CD4-positive, alpha-beta T cell treated with Interleukin-6 at 100 ng/mL for 8 hours (primary cell): ENCODE measurements at places on chromosomes 3 and 15.

DNA sequence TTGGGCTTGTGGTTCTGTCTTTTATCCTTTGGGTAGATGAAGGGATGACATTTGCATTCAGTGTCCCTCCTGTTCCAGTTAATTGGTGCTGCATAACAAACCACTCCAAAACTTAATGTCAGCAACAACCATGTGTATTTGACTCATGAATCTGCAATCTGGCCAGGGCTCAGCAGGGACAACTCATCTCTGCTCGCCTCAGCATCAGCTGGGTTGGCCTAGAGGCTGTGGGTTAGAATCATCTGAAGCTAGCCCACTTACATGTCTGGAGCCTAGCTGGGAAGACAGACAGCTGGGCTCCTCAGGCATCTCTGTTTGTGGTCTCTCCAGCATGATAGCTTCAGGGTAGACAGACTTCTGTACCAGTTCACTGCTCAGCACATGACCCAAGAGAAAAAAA lies 92.0 kb downstream of the TMEM108 start:
- no peak for DNase-seq

GRCh38 chr15:28084547-28084946 lies 14.6 kb downstream of the OCA2 start:
- DNase-seq = no peak

DNA sequence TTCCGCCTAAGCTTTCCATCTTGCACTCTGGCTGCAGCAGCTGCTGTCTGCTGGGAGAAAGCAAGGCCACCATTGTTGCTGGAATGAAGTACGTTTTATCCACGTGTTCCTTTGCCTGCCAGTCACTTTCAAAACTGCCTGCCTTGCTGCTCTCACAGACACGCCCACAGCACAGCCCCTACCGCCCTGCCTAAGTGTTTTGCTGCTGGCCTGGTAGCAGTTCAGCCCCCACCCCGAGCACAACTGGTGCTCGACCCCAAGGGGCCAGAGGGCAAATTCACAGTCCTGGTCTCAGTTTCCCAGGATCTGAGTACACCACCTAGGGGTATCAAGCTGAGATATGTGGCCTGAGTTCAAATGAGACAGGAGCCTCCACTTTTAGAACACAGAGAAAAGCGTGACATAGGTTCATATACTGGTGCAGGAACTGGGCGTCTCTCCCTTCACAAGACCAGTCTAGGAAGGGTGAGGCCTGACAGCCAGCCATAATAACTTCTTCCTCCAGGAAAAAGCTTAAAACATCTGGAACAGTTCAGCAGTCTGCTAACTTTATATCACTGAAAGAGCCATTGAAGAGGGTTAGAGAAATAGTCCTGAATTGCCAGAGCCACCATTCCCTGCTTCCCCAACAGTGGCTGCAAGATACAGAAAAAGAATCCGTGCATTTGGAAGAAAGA lies 1012.3 kb downstream of the ZPLD1 start:
- no peak for DNase-seq

DNA sequence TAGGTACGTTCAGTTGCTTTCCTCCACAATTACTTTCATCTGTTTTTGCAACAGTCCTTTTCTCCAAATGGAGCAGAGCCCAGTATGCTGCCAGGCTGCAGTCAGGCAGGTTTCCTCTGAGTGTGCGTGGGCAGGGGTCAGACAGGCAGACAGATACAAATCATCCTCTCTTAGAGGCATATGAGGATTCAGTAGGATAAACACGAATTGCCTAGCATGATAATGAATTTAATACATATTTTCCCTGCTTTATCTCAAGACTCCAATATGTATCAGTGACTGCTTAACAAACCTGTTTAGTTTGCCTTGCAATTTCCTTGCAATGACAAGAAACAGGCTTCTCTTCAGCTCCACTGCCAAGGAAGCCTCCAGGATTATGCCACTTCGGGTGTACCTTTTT lies 140.7 kb upstream of the NR2E3 start:
- DNase-seq = no peak

GRCh38 chr3:150174179-150174578 lies 203.5 kb upstream of the PFN2 start:
- no peak for DNase-seq

DNA sequence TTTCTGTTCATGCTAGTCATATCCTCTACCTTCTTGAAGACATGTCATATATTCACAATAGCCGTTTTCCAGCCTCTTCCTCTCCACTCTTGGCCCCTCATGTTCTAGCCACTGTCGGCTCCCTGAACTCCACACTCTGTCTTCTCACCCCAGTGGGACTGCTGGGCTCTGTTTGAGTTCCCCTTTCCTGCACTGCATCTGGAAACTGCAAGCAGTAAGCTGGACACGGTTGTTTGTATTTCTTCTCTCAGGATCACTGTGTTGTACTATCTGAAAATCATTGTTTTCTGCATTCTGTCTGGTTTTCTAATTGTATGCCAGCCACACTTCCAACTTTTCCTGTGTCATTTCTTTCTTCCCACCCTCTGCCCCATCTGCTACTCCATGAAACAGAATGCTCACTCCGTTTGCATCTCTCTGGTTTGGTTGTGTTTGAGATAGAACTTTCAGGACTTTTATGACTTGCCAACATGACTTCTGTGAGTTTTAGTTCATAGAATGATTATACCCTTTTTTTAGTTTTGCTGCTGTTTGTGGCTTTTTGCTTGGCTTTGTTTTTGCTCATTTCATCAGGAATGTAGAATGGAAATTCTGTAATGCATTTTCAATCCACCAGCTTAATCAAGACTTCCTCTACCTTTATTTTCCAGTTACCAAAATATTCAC lies 192.3 kb downstream of the PLCL2 start:
- no peak for DNase-seq

DNA sequence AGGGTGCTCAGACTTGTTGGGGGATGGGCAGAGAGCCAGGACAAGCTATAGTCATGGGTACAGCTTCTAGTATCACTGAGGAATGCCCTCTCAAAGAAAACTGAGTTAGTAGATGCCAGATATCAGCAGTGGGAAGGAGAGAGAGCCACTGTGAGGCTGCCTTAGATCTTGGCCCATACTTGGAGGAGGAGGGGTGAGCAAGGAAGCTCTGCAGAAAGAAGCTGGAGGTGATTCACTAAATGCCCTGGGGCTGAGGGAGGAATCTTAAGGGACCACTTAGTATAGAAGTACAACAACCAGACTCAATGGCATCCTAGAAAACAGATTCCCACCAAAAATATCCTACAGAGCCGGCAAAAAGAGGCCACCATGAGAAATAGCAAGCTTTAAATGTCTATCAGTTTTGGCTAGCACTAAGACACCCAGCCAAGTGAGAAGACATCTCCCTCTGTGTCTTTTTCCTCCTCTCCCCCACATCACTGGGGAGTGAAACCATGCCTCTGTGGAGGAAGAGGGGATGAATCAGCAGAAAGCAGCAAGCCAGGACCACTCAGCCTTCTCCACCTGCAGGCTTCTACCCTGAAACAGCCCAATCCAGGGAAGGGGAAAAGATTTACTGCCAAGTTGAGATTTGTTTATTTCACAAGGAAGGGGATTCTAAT lies 282.5 kb upstream of the STT3B start:
- DNase-seq = no peak

GRCh38 chr15:56524915-56525314 lies 60.0 kb upstream of the MNS1 start:
- DNase-seq = no peak
